ENCODE measurements at places on chromosomes 1 and 21. TPM values are rescaled to one million over a fixed set of nuclear protein-coding genes. Genes with fewer than 3 reads are reported as not detected.

DNA sequence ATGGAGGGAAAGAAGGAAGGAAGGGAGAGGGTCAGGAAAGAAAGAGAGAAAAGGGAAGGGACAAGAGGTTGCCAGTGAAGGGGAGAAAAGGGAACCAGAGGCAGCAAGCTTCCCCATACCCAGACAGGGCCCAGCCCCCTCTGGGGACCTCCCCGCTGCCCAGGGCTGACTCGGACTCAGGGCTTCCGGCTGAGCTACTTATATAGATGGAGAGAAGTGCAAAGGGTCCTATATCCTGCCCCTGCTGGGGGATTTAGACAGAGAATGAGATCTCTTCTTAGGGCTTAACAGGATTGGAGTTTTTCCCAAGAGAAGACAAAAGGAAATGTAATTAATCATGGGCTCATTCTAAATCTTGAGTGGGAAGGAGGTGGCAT lies at the start of gene ETV3L:
Gene ETV3L (minus strand): TSS at position 176 of the 377 bp plus-strand sequence. CDS start 285 bp downstream, outside the sequence.
- peaks cover 16% of the 10 kb centered on the region for H3K27me3 ChIP-seq
- H3K36me3 ChIP-seq: no peaks in the 10 kb centered on the region
- H3K4me1 ChIP-seq: peaks cover 3% of the 10 kb centered on the region
- H3K4me3 ChIP-seq: no peak within 1 kb of the TSS

DNA sequence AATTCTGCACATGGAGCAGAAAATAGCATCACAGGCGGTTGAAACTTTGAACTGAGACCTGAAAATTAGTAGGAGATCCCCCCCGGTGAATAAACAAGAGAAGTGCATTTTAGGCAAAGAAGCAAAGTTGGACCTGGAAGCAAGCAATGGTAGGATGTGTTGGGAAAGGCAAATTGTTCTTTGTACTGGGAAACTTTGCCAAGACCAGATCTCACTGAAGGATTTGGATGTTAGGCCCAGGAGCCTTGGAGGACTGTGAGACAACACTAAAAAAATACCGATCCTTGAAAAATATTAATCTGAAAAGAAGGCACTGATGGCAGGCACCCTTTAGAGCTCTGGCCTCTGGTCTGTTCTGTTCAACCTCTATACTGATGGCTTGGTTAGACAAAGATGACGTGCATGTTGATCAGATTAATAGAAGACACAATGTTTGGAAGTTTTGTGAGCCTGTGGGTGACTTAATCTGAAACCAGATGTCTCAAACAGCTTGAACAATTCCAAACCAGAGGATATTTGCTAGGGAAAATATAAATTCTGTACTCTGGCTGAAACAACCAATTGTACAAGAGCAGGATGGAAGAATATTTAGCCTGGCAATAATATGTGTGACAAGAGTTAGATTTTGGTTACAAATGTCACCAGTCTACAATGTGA lies 108.4 kb downstream of the ROR1 start:
- no peak overlapping the region for H3K4me3 ChIP-seq
- DNase-seq: no peak
- no peaks in the 10 kb centered on the region for H3K4me1 ChIP-seq
- no peaks in the 10 kb centered on the region for H3K36me3 ChIP-seq

GRCh38 chr1:155569988-155570592 lies 7.5 kb upstream of the ASH1L start:
- no peaks in the 10 kb centered on the region for H3K27me3 ChIP-seq
- H3K27ac ChIP-seq: no peak overlapping the region
- DNase-seq: no peak
- H3K4me3 ChIP-seq: no peak overlapping the region

GRCh38 chr1:217718873-217719272 lies 87.7 kb downstream of the SPATA17 start:
- no peak overlapping the region for H3K27ac ChIP-seq
- H3K4me3 ChIP-seq: no peak overlapping the region
- DNase-seq: no peak
- no peaks in the 10 kb centered on the region for H3K36me3 ChIP-seq
- no peaks in the 10 kb centered on the region for H3K27me3 ChIP-seq

GRCh38 chr1:45103534-45103933 lies 91.5 kb downstream of the UROD start:
- no peak for DNase-seq
- H3K27ac ChIP-seq: no peak overlapping the region
- no peak overlapping the region for H3K4me3 ChIP-seq
- H3K27me3 ChIP-seq: peaks cover 6% of the 10 kb centered on the region
- H3K4me1 ChIP-seq: no peaks in the 10 kb centered on the region

PALMD gene
- not detected for total RNA-seq

DESI2 gene
- 34.3 TPM for total RNA-seq
